Colonic mucosa (tissue), 4 donors: ENCODE measurements at places on chromosomes 1 and 21.

DNA sequence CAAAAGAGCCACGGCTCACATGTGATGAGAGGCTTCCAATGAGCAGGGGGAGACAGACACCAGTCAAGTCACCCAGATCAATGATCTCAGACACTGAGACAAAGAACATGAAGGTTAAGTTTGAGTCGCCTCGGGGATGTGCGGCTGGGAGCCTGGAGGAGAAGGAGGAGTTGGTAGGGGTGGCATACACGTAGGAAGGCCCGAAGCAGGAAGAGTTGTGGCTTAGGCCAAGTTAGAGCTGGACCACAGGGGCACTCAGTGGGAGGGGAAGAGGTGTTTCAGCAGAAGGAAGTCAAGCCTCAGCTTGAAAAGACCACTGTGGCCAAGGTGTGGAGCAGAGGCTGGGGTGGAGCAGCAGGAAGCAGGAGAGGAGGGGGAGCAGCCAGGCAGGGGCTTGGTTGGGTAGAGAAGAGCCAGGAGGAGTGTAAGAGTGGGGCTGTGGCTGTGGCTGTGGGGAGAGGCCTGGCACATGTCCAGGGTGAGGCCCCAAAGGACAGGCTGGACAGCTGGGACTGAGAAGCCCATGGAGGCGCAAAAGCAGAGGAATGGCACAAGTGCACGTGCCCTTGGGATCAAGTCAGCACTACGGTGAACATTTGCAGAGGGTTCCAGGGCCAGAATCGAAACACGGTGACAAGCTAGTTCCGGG lies 27.6 kb downstream of the CTNNBIP1 start:
- DNase-seq: no peak

GRCh38 chr1:91507328-91507727 lies 6.7 kb downstream of the CDC7 start:
- no peak for DNase-seq

DNA sequence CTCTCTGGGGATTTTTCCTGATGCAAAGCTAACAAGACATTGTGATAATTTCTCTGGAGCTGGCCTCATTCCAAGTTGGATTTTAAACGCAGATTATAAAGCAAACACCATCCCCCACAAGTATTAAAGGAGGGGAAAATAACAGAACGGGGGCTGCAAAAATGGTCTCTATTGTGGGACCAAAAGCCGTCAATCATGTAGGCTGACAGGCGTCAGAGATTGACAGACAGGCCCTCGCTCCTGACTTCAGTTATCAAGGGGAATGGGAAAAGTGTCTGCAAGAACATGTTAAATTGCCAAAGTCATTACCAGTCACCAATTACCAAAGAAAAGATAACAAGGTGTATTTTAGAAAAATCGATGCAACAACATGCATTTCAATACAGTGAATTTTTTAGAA lies 307.4 kb upstream of the POU3F1 start:
- DNase-seq: no peak

- no peak for DNase-seq
These were observed 219.3 kb downstream of the ST6GALNAC3 start for GRCh38 chr1:76293831-76294230.

GRCh38 chr1:24928689-24929397 lies 1.2 kb downstream of the RUNX3 start:
- DNase-seq: no peak

DNA sequence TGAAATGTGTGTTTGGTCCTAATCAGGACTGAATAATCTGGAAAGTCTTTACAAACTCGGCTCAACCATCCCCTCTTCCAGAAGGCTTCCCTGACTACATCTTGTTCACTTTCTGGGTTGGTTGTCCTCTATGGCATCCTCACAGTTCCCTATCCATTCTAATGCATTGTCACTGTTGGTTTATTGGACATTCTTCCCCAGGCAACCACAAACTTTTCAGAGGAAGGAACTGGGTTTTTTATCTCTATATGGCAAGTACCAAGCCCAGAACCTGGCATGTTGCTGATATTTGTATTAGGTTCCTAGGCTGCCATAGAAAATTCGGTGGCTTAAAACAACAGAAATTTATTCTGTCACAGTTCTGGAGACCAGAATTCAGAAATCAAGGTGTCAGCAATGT lies 363.5 kb upstream of the ST6GALNAC5 start:
- DNase-seq: no peak

DNA sequence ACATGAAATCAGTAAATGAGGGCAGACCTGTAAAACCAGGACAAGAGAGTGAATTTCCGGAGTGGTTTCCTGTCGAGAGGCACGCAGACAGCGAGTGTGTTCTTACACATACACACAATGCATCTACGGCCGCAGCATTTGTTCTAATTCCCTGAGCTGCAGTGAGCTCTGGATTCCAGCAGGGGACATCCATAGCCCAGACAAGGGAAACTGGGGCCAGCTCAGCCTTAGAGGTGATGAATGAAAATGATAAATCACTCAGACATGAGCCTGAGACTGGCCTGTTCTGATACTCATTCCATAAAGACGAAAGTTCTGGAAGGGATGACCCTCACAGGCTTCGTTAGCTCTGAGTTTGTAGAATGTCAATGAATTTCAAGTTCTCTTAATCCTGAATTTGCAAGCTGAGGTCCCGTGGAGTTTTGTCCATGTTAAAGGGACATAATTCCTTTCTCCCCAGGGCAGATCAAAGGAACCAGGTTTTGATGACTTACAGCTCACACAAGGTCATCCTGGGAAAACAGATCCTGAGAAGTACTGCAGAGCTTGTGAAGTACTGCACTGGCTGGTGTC lies 207.9 kb upstream of the C1orf87 start:
- peak; percentile 68 for DNase-seq

DNA sequence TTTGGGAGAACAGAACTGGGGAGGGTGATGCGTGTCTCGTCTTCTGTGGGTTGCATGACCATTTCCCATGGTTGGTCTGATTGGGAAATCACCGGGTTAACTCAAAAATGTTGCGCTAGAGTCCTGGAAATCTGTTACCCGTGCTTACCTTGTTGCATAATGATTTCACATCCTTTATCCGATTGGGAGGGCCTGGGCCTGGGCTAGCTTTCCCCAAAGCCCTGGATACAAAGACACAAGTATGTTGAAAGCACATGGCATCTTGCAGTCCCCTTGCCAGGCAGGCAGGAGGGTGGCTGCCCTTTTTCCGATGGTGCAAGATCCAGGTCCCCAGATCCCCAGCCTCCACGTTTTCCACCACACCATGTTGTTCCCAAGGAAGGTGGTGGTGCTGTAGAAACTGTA lies 582 bp downstream of the TRPM2 start:
- DNase-seq: no peak

- no peak for DNase-seq
These were observed 37.0 kb upstream of the IFNLR1 start for GRCh38 chr1:24224086-24224485.

DNA sequence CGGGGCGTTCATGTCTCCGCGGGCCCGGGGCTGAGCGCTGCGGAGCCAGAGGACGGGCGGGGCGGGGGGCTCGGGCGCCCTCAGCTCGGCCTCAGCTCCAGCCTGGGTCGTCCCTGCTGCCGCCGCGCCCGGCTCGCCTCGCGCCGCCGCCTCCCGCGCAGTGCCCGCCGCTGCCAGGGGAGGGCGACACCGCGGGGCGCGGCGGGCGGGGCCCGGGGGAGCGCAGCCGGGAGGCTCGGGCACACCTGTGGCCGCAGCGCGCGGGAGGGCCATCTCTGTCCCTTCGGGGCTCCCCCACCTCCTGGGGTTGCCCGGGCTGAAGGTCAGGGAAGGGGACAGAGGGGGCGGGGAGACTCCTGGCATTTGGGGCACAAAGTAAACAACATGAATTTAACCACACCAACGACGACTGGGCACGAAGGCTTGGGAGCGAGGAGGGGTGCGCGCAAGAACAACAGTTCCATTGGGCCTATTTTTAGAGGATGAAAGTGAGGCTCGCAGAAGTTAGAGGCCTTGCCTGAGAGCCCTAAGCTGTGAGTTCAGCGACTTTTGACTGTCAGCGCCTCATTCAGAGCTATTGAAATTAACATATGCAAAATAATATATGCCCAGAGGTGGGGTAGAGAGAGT lies at the start of gene FAM131C:
Gene FAM131C (minus strand): TSS at position 162 of the 630 bp plus-strand sequence. CDS start 209 bp downstream, outside the sequence.
- DNase-seq: peak; percentile 28

DNA sequence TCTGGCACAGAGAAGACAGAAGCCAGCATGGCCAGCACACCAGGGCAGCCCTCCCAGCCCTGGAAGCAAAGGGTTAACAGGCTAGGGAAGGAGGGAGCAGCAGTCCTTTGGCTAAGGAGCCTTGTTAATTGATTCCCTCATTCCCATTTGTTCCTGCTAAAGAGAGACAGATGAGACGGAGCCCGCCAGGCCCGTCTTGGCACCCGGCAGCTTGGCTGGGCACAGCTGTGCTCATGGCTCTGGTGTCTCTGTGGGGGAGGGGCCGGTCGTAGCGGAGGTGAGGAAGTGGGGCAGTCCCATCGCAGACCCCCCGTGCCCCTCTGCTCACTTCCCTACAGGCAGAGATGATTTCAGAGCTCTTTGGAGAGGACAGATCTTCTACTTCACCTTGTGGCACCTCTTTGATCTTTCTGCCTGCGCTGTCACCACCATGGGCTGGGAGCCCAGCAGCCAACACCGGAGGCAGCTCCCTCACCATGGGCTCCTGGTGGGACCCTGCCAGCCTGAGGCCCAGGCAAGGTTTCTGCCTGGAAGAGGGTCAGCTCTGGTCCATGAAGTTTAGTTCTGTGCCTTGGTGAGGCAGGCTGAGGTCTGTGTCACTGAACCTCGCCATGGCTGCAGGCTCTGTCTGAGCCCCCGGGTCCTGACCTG lies 38.0 kb downstream of the FOXO6 start:
- no peak for DNase-seq

GRCh38 chr1:224632381-224632871 lies 16.3 kb downstream of the CNIH3 start:
- no peak for DNase-seq

GRCh38 chr1:56447823-56448222 lies 131.5 kb downstream of the PLPP3 start:
- no peak for DNase-seq

DNA sequence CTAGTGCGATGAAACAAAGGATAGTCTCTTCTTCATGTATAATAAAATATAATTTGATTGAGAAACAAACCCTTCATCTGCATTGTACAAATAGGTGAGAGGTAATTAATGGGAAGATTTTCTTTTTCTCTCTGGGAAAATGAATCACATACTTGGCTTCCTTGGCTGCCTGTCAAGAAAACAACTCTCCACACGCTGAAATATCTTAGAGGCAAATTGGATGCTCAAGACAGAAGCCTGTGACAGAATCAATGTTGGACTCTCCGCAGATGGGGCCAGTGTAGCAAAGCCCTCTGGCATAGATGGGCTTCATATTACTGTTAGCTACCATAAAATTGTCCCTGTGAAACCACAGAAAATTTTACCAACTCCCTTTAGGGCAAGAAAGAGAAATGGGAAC lies 186.6 kb downstream of the GRIK1 start:
- DNase-seq: no peak

GRCh38 chr1:41629571-41629970 lies 145.1 kb upstream of the EDN2 start:
- no peak for DNase-seq

- no peak for DNase-seq
These were observed 14.8 kb upstream of the ZDHHC18 start for GRCh38 chr1:26811708-26812107.

- DNase-seq: no peak
These were observed 62.2 kb upstream of the GRIK3 start for GRCh38 chr1:37096523-37096922.

DNA sequence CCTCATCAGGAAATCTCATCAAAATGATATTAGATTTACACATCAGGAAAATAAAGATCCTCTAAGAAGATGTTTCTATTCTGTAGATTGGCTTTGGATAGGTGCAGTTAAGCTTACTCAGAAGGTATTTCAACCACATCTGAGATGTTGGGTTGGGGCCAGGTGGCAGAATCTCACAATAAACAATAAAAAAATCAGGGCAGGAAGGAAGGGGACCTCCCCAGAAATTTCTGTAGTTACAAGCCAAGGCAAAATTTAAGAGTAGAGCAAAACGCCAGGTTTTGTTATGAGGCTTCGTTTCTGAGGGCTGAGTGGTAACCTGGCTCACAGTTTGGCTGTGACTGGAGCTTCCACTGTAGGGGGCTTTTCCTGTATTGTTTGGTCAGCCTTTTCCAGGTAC lies 84.8 kb downstream of the HUNK start:
- no peak for DNase-seq

DNA sequence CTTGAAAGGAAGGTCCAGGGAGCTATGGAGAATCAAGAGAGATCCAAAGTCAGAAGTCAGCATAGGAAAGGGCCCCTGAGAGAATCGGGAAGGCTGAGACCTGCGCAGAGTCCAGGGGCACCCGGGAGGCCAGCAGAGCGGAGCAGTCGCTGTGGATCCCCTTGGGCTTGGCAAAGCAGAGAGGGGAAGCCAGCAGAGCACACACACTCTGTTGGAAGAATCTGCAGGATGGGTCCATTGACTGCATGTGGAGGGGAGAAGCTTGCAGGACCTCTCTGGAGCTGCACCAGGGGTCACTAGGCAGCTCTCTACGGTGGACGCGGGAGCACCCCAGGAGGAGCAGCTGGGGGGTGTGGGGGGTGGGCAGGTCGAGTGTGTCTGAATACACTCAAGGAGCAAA lies 6.4 kb downstream of the RIPK4 start:
- DNase-seq: no peak

DNA sequence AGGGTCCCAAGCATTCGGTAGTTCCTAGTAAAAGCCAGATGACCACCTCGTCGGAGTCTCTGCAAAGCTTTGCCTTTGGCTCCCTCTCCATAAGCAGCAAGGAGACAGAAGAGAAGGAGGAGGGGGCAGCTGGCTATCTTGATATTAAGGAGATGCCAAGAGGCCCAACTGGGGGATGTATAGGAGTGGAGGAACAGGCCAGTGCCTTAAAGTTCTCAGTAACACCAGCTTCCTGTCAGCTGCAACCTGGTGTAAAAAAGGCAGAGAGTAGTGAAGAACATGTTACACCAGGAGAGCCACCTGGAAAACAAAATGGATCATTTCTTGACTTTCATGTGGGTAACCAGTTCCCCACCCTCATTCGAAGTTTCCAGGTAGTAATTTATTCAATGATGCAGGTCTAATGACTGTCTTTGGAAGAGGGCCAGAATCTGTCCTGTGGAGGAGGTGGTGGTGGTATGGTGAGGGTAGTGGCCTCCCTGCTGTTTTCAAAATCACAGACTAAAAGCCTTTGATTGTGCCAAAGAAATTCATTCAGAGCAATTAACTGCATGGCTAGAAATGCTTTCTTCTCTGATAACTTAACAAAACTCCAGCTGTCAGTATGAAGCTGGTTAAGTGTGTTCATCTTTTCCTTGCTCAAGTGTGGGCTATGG lies 27.3 kb downstream of the TMEM200B start:
- DNase-seq: no peak

GRCh38 chr1:32399843-32400242 lies 5.6 kb upstream of the BSDC1 start:
- no peak for DNase-seq

- DNase-seq: no peak
These were observed 20.0 kb upstream of the TSNAX start for GRCh38 chr1:231508497-231508896.

- no peak for DNase-seq
These were observed 64.7 kb downstream of the VPS26C start for GRCh38 chr21:37202221-37203110.
